ENCODE measurements at places on chromosomes 1 and 21.
A peak's percentile ranks its signal among the peaks of the same experiment; 100 is the strongest.

GRCh38 chr1:153928245-153928644 is 5.5 kb upstream of the GATAD2B start:
- DNase-seq: no peak

DNA sequence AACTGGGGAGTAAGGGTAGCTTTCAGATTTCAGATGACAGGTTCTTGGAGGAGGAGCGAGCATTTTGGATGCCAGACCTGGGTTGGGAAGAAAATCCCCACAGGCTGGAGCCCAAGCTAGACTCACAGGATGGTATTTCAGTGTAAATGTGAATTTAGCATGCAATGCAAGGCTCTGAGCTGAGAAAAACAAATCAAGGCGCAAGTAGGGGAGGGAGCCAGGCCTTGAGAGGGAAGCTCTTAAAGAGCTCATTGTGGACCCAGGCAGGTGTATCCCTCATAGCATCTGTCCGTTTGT is 386.1 kb downstream of the MATN1 start:
- DNase-seq: no peak

DNA sequence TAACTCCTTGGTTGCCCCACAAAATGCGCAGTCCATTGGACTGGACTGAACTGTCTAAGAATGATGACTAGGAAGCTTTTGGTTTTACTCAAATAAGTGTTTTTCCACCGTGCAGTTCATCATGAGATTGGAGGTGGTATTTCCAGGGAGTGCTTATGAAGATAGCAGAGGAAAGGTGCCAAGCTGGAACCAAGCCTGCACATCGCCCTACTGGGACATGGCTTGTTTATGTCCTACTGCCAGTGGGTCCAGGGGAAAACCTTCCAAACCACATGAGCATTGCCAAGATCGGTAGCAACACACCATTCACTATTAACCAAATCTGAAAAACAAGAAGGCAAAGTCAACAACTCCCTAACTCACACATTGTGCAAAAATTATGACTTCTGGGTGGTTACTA is 54.7 kb upstream of the DSCAM start:
- DNase-seq: no peak

DNA sequence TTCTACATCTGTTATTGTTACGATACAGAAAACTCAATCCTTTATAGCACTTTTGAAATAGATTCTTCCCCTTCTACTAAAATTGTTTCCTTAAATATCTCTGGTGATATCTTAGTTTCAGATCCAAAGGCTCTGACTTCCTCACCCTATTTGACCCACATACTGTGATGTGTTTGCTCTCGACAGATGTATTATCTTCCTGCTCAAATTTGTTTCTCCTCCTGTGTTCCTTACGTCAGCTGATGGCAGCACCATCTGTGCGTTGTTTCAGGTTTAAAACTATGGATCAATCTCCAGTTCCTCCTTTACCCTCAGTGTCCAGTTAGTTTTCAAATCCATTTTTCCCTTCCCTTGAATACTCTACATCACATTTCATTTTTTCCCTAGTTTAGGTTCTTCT is 274.4 kb downstream of the RYR2 start:
- DNase-seq: no peak

DNA sequence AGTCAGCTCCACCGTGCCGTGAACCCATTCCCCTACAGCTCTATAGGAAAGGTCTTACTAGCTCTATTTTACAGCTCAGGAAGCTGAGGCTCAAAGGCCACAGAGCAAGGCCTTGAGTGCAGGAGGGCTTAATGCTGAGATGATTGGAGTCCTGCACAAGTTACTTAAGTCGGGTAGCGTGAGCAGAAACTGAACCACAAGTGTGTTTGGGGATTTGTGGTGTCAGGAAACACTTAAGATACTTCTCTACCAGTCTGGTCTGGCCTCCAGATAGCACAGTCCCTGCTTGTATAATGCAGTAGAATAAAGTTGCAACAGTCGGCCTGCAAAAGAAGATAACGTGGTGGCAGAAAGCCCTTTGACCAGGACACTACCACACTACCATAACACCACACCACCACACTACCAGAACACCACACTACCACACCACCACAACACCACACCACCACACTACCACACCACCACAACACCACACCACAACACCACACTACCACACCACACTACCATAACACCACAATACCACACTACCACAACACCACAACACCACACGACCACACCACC is 118.1 kb downstream of the SPSB1 start:
- peak; percentile 99 for DNase-seq

DNA sequence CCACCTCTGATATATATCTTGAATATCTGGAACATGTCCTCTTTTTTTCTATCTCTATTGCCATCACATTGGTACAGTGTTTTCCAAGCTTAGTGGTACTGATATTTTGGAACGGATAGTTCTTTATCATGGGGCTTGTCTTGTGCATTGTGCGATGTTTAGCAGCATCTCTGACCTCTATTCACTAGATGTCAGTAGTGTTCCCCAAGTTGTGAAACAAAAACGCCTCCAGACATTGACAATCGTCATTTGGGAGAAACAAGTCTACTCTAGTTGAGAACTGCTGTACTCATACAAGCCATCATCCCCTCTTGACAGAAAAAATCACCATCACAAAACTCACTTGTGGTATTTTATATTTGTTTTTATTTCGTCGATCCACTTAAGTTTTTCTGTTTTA is 79.7 kb upstream of the CHODL start:
- DNase-seq: no peak

DNA sequence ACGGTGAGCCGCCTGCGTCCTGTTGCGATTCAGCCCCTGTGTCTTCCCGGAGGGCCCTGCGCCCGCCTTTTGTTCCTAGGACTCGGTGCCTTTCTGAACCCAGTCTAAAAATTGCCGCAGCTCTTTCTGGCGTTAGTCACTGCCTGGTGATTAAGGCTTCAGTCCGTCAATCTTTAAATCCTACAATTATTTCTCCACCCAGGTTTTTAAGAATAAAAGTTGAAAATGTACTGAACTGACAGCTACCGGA is 16.2 kb upstream of the PDXK start:
- no peak for DNase-seq

GRCh38 chr21:33844104-33844889 is 71.3 kb downstream of the ATP5PO start:
- no peak for DNase-seq

DNA sequence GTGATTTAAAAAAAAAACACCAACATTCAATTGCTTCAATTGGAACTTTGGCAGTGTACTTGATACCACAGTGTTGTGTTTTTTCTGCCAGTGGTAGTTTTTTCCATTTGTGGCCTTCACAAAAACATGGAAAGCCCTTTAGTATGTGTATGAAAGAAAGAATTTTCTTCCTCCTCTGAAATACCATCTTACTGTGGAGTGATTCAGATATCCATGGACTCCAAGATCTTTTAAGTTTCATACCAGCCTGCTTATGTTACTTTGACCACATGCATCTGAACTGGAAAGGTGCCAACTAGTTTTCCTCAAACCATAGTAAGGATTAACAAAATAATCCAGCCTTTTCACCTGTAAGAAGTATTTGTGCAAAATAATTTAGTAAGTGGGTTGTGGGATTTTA is 3.4 kb downstream of the PPP2R5A start:
- no peak for DNase-seq

DNA sequence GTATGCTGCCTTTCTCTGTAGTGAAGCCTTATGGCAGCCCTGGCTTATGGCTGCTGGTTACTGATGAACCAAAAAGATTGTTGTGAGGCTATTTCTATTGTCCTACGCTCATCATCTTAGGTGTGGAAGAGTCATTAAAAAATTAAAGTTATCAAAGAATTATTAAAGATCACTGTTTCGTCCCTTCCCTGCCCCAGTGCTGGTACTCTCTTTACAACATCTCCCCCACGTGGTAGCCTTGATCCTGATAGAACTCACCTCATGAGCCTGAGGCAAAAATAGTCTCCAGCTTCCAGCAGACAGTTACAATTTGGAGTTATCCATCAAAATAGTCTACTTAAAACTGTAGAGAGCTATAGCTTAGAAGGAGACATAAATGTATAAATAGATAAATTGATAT is 201.5 kb downstream of the S1PR1 start:
- DNase-seq: peak; percentile 24

- DNase-seq: no peak
Measured at GRCh38 chr1:214864896-214865688, 217.4 kb upstream of the KCNK2 start.

DNA sequence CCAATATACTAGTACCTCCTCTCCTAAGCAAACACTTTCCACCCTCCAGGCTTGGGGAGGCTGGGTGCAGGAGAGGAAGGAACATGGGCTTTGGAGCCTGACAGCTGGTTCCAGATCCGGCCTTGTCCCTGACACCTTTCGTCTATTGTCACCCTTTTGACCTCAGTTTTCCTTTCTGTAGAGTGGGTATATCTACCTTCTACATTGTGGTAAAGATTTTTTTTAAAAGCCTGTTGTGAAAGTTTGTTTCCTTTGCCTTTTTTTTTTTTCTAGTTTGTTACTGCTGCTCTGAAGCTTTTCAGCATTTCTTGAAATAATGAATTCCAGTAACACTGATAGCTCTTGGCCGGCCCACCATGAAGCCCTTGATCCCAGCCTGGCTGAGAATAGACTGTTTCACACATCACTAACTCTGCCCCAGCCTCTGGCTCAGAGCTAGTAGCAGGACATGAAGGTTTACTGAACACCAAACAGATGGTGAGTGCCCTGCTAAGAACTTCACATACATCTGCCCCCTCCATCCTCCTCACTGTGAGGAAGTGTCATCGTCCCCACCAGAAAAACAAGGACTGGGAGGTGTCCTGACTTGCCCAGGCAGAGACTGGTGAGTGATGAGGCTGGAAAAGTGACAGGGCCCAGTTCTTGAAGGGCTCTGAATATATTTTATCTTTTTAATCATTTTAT is 33.0 kb upstream of the ID3 start:
- no peak for DNase-seq

DNA sequence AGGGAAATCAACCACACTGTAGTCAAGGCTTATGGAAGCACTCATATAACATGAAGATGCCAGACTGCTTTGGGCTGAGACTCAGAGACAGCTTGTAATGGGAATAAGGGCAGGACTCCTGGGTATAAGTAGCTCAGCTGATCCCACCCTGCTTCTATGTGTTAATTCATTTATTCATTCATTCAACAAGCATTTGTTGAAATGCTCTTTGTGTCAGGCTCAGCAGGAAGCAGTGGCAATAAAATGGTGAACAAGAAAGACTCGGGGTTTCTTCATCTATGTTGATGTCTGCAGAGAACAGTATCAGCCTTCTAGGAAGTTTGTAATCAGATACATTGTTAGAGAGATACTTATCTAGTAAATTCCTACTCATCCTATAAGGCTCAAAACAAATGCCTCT is 145.5 kb upstream of the DMRTA2 start:
- no peak for DNase-seq

DNA sequence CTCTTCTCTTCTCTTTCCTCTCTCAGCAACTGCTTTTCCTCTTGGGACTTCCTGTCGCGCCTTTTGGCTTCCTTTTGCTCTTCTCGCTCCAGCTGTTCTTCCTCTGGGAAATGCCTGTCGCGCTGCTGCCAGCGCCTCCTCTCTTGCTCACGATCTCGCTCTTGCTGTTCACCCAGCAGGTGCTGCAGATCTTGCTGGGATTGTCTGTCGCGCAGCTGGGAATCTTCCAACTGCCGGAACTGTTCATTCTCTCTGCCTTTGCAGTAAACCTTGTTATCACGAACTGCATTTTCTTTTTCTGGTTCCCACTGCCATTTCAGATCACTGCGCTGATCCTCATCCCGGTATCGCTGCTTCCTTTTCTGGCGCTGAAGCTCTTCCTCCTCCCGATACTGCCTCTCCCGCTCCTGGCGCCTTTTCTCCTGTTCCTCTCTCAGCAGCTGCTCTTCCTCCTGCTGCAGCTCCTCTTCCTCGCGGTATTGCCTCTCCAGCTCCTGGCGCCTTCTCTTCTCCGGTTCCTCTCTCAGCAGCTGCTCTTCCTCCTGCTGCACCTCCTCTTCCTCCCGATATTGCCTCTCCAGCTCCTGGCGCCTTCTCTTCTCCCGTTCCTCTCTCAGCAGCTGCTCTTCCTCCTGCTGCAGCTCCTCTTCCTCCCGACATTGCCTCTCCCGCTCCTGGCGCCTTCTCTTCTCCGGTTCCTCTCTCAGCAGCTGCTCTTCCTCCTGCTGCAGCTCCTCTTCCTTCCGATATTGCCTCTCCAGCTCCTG is 5.8 kb downstream of the TCHH start:
- DNase-seq: no peak

GRCh38 chr1:115933625-115934024 is 42.7 kb upstream of the SLC22A15 start:
- no peak for DNase-seq

- no peak for DNase-seq
Measured at GRCh38 chr1:207283421-207283820, 38.1 kb upstream of the CD55 start.

- no peak for DNase-seq
Measured at GRCh38 chr1:226875641-226876295, 5.4 kb downstream of the PSEN2 start.

DNA sequence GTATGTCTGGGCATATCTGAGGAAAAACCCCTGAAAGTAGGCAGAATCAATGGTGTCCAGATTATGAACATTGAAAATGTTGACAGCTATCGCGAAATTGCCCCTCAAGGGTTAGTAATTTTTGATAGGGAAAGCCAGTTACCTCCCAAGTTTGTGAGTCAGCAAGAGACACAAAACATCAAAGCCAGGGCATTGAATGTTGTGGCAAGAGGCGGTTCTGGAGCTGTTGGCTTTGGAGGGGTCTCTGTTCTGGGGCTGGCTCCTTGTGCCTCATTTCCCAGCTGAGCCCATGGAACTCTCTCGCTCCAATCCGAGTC is 10.6 kb upstream of the S100A11 start:
- no peak for DNase-seq

DNA sequence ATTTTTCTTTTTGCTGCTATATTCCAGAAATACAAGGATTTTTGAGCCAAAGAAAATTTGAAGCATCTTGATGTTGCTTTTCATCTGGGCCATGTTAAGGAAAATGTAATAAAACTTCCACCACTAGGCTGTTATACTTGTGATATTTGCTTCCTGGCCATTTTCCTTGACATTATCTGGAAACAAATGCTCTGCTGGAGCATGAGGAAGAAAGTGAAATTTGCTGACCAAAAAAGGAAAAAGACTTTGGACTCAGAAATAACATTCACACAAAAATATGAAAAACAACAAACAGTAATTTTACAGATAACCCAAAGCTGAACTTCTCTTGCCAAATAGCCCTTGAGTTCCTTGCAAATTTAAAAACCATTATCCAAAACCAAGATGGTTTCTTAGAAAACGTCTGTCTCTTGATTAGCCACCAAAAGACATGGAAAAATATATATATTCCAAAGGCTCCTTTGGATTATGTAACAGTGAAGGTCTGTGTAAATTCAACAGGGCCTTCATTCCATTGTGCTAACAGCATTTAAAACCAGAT is 344.5 kb downstream of the LMX1A start:
- no peak for DNase-seq

- no peak for DNase-seq
Measured at GRCh38 chr1:209106861-209107260, 476.7 kb upstream of the CAMK1G start.
